Amygdala (tissue), 56 donors: ENCODE measurements at places on chromosomes 7 and 10.

DNA sequence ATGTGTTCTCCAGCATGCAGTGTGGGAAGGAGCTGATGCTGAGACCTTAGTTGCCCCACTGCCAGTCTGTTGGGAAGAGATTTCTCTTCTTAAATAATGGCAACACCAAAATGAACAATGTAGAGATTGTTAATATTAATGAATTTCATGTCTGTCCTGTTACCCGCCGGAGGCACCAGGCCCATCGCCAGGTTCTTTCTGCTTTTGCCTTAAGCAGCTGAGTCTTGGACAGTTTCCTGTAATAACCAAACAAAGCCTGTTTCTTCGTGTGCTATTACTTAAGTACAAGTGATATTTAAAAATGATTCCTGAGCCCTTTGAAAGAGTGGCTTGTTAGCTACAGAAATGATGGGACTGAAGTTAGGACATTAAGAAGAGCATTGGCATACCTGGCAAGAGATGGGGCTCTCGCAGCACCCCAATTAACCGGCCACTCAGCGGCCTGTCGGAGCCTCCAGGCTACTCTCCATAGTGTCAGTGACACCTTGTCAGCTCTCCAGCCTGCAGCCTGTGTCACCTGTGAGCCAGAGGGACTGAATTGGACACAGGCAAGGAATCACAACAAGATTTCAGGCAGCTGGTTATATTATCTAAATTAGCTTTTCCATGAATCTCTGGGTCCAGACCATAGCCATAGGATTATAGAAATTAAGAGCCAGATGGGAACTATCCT lies 142.0 kb downstream of the CELF2 start:
- no peak for DNase-seq

DNA sequence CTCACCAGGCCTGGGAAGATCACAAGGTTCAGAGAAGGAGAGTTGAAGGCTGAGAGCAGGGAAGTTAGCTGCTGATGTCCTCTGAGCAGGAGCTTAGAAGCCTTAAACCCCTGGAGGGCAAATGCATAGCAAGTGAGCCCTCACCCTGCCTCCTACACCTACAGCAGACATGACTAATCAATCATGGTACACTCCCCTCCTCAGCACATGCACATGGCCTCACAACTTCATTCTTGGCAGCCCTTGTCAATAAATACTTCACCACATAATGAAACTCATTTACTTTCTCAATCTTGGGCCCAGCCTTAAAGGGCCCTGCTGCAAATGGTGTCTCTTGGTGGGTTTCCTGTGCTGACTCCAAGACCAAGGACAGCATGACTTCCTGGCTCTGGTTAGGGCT lies 12.9 kb downstream of the MMRN2 start:
- no peak for DNase-seq

GRCh38 chr7:114502454-114503254 lies 88.0 kb downstream of the FOXP2 start:
- no peak for DNase-seq

DNA sequence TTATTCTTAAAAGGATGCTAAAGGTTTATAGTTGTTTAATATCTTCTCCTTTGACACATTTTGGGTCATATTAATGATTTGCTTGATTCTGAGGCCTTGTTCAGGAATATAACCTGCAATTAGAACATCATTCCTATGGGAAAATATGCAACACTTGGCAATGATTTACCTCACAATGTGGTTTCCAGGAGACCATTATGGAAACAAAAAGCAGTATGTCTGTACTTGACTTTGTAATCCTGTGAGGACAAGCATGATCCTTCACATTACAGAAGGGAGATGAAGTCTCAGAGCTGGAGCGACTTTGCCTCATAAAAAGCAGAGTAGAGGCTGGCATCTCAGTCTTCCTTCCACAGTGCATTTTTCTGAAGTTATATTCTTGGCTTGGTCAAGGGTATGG lies 57.0 kb upstream of the CDCA7L start:
- no peak for DNase-seq

GRCh38 chr10:122849090-122849489 lies 3.4 kb upstream of the CUZD1 start:
- DNase-seq, result no peak

GRCh38 chr10:3248526-3249306 lies 76.1 kb upstream of the PITRM1 start:
- DNase-seq, result no peak

GRCh38 chr7:106045586-106045985 lies 66.5 kb downstream of the SYPL1 start:
- no peak for DNase-seq

- no peak for DNase-seq
Measured at GRCh38 chr7:103594186-103594585, 148.2 kb upstream of the SLC26A5 start.

DNA sequence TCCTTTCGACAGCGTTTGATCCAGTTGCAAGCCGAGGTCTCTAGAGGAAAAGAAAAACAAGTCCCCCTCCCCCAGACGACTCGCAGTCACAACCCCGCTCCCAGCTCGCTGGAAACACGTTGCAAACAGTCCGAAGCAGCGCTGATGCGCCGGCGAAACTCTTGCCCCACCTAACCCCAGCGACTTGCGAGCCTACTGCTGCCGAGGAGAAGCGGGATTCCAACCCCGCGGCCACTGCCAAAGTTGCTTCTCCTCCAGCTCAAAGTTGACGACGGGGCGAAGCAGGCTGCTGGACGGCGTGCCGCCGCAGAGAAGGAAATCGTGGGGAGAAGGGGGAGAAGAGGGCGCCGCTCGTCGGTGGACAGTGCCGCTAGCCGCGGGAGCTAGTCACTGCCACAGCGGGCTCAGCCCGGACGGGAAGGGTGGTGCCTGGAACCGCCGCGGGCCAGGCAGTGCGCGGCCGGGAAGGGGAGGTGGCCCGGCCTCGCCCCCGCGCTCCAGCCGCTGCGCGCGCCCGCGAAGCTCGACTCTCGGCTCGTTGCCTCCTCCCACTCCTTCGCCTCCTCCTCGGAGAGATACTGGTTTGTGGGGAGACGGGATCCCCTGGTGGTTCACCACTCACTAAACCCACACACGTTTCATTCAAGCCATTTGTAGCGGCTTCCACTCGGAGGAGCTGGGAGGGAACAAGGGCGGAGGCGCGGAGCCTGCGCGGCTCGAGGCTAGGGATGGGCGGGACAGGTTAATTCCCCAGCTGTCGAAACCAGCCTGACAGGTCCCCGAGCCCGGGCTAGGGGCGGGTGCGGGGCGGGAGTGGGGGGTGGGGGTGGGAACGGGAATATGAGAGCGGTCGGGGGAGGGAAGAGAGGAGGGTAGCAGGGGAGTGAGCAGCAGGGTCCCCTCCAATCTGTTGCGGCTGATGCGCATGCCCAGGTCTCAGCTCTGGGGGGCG lies at the start of gene GPR37:
TSS of gene GPR37 (minus strand) at position 392 of the 952 bp plus-strand sequence. CDS start 816 bp downstream, outside the sequence.
- DNase-seq, result peak; percentile 76

DNA sequence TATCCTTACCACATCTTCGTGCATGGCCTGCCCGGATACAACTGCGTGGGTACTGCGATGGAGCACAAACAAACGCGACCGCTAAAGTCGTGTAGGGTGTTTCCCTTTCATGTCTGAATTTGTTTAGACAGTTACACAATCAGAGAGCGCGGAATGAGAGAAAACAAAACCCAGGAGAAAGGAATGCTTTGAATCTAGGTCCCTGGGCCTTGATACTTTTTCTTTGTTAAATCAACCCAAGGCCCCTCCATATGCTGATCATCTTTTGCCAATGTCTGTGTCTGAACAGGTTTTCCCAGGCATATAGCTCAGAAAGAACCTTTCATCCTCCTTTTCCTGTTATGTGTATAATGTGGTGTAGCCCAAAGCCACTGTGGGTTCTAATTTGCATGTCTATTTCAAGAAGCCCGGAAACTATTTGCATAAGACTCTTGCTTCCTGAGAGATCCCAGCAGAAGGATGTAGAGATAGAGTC lies 145.8 kb downstream of the FRMD4A start:
- no peak for DNase-seq

DNA sequence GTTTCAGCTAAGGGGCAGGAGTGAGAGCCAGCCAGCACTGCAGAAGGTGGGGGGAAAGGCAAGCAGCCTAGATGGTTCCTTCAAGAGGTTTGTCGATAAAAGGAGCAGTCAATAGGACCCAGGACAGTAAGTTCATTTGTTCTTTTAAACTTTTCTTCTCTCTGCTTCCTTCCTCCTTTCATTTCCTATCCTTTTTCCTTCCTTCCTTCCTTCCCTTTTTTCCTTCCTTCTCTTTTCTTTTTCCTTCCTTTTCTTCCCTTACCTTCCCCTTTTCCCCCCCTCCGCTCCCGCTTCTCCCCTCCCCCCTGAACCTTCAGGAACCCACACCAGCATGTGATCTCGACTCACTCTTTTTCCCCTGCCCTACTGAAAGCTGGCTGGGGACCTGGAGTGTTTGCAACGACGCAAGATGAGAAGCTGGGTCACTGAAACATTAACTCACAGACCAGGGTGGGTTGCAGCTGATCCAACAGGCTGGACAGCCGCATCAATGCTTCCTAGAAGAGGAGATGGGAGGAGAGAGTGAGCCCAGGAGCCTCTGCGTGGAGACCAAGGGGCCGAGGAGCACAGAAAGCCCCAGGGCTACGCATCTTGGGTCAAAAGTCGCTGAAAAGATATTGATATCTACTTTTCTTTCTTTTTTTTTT lies 103.4 kb upstream of the SDK1 start:
- no peak for DNase-seq

GRCh38 chr10:79275431-79275851 lies 71.8 kb upstream of the PPIF start:
- peak; percentile 69 for DNase-seq

DNA sequence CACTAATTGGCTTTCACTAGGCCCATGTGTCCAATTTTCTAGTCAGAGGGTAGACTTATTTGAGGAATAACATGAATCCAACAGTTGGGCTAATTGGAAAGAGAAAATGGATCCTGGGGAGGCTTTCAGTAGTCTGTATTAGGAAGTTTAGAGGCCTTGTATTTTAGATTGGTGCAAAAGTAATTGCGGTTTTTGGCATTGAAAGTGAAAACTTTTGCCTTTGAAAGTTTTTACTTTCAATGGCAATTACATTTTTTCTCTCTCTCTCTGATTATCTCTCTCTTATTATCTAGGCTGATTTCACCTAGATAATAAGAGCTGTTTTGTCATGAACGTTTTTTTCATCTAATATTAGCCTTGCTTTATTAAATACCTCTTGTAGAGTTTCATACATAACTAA lies 981.7 kb downstream of the REEP3 start:
- DNase-seq, result no peak

DNA sequence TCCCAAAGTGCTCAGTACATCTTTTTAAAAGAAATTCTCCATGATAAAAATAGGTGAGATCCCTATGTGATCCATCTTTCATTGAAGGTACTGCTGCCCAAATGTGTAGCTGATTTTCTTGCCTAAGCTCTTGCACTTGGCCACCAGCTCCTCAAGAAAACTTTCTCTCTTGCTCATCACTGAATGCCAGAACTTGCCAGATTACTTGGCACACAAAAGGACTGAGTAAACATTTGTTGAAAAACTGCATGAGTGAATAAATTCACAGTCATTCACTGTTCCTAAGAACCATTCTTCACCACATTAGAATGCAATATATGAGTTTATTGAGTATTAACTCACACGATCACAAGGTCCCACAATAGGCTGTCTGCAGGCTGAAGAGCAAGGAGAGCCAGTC lies 99.9 kb downstream of the TRIL start:
- DNase-seq, result no peak

DNA sequence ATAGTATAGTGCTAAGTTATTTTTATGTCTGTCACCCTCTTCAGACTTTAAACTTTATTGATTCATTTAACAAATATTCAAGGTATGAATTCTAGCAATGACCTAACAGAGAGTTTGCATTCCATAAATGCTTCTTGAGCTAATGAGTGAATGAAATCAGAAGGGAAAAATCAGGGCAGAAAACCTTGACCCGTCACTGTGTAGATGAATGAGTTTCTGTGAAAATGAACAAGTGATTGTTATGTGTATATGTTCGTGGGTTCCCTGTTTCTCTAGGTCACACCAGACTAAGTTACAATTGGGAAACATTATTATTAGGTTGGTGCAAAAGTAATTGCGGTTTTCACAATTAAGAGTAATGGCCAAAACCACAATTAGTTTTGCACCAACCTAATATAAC lies 30.1 kb downstream of the APBB1IP start:
- no peak for DNase-seq

- no peak for DNase-seq
Measured at GRCh38 chr10:130040817-130041330, 69.8 kb downstream of the C10orf143 start.

- no peak for DNase-seq
Measured at GRCh38 chr7:100886936-100887515, 2.5 kb downstream of the UFSP1 start.

DNA sequence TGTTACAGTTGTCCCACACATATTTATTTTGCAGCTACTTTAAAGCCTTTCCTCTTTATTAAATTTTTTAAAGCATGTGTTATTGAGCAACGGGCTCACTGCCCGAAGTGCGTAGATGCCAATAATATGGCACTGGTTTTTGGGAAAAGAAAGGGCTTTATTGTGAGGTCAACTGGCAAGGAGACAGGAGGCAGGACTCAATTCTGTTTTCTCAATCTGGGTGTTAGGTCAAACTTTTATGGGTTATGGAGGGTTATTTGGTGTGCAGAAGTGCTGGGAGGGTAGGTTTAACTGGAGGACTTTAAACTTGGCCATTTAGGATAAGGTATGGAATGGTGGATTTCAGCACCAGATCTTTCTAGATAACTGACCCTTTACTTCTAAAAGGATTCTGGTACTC lies 183.6 kb downstream of the LRRC4 start:
- no peak for DNase-seq

GRCh38 chr10:125779403-125780327 lies 4.0 kb upstream of the MMP21 start:
- DNase-seq, result no peak

DNA sequence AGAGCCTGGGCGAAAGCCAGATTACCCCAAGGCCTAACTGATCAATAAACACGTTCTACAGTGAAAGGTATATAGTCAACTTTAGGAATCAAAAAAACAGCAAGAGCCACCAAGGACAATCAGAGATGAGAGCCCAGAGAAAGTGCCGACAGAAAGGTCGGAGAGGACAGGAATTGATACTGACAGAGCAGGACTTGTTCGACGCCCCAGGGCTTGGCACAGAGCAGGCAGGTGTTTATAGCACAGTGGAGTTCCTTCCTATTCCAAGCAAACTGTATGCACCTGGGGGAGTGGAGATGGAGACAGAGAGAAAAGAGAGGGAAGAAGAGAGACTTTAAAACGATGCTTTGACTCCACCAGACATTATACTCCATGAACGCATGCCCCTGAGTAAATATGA lies 39.5 kb downstream of the PPP1R3C start:
- no peak for DNase-seq

GRCh38 chr10:3978761-3979160 lies 193.8 kb upstream of the KLF6 start:
- no peak for DNase-seq

GRCh38 chr10:9781666-9782065 lies 1236.0 kb upstream of the CELF2 start:
- DNase-seq, result no peak
